ENCODE measurements at places on chromosomes 1 and 21. TPM values are rescaled to one million over a fixed set of nuclear protein-coding genes. Genes with fewer than 3 reads are reported as not detected.

CRP gene
- total RNA-seq, result not detected

C1orf210 gene
- total RNA-seq, result not detected

LRRC8B gene
- total RNA-seq, result 3.3 TPM

PALMD gene
- total RNA-seq, result 30.3 TPM

PRAMEF27 gene
- total RNA-seq, result not detected

SLC27A3 gene
- total RNA-seq, result 35.3 TPM

TMPRSS2 gene
- not detected for total RNA-seq

WNT4 gene
- 0.22 TPM for total RNA-seq

TMEM269 gene
- not detected for total RNA-seq

RASSF5 gene
- under 0.01 TPM for total RNA-seq

SYT14 gene
- total RNA-seq, result under 0.01 TPM
